ENCODE measurements at places on chromosomes 5 and 9.

- DNase-seq = no peak
Measured at GRCh38 chr9:99118782-99119466, 14.0 kb downstream of the TGFBR1 start.

GRCh38 chr5:133644000-133644865 is 31.9 kb upstream of the FSTL4 start:
- DNase-seq = no peak

- no peak for DNase-seq
Measured at GRCh38 chr9:136806631-136807201, 1.0 kb upstream of the RABL6 start.

GRCh38 chr5:30638899-30639298 is 554.6 kb upstream of the CDH6 start:
- no peak for DNase-seq

Data from activated CD8-positive, alpha-beta memory T cell treated with anti-CD3 and anti-CD28 coated beads for 1 hour (primary cell).